T47D (cell line): ENCODE measurements at places on chromosomes 5 and 9.

DNA sequence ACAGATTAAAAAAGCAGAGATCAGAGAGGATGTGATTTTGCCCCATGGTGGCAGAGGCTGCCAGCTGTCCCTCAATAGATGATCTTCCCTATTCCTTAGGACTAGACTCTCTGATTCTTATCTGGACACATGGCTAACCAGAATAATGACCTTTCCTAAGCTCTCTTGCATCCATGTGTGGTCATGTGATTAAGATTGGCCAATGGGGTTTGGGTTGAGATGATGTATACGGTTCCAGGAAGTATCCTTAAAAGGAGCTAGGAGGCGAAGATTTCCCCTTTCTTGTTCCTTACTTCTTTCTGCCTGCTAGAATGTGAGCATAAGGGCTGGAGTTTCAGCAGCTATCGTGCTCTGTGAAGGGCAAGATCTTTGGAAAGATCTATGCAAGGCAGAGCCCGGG, 39.8 kb downstream of the FOXI1 start:
- no peak for DNase-seq

GRCh38 chr5:151315998-151316597, 12.5 kb upstream of the SLC36A3 start:
- DNase-seq: peak; percentile 79

- no peak for DNase-seq
These were observed 32.5 kb downstream of the FAM169A start for GRCh38 chr5:74833537-74834266.

GRCh38 chr9:87071473-87071872, 124.2 kb upstream of the GAS1 start:
- DNase-seq: no peak

DNA sequence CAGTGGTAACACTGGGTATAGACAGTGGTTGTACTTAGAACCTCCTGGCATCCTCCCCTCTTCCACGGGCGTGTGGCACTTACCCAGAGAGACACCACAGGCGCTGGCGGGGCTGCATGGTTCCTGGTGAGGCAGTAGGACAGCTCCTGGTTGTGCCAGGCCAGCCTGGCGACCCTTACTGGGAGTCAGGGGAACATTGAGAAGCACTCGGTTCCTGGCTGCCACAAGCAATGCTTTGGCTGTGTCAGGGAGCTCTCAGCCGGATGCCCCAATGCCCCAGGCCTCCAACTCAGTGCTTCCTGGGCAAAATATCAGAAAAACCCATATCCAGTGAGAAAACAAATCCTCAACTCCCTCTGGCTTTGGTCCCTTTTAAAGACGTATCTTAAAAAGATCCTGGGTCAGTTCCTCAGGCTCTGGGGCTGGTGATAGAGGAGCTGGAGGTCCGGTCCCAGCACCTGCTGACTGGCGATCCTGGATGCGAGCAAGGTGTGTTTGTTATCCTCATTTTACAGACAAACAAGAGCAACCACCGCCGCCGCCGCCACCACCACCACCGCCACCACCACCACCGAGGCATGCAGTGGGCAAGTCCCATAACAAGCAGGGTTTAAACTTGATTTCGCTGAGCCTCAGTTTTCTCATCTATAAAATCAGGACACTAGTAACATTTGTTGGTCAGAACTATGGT, 4.2 kb downstream of the NKX2-5 start:
- no peak for DNase-seq

DNA sequence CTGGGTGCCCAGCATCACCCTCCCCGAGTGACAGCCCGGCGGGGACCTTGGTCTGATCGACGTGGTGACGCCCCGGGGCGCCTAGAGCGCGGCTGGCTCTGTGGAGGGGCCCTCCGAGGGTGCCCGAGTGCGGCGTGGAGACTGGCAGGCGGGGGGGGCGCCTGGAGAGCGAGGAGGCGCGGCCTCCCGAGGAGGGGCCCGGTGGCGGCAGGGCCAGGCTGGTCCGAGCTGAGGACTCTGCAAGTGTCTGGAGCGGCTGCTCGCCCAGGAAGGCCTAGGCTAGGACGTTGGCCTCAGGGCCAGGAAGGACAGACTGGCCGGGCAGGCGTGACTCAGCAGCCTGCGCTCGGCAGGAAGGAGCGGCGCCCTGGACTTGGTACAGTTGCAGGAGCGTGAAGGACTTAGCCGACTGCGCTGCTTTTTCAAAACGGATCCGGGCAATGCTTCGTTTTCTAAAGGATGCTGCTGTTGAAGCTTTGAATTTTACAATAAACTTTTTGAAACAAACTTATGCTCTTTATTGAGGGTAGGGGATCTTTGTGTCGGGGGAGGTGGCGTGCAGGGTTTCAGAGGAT, 1.3 kb downstream of the GADD45G start:
- peak; percentile 87 for DNase-seq

DNA sequence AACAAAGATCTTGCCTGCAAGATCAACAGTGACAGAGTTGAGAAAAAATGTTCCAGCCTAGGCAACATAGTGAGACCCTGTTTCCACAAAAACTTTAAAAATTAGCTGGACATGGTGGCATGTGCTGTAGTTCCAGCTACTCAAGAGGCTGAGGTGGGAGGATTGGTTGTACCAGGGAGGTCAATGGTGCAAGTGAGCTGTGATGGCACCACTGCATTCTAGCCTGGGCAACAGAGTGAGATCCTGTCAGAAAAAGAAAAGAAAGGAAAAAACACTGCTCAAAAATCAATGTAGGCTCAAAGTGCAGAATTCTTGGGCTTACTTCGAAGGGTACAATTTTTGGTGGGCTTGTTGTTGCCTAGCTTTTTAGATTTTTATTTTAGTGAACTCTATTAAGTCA, 145.4 kb downstream of the PLPPR1 start:
- DNase-seq: no peak

- no peak for DNase-seq
These were observed 103.5 kb upstream of the COL5A1 start for GRCh38 chr9:134537951-134538641.

- no peak for DNase-seq
These were observed 73.4 kb downstream of the ANGPTL2 start for GRCh38 chr9:127049044-127049443.

- DNase-seq: no peak
These were observed 117.7 kb downstream of the TARS1 start for GRCh38 chr5:33558489-33558888.

DNA sequence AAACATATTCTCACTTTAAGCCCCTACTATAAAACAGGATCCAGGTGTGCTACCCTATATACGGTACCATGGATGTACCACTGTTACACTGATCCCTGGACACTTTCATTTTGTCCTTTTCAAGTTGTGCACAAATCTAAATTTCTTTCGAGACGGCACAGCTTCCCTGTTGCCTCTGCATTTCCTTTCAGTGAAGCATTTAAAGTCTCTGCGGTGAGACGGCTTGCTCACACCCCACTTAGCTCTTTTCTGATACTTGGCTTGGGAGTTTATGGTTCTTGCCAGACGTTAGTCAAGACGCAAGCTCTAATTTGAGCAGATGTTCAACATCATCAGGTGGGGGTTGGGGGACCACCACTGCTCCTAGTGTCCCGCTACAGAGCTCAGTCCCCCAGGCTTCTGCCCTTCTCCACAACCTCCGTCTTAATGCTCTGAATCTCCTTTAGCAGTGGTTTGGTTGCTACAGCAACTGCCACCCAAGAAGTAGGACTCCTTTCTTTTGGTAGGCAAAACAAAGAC, 15.8 kb downstream of the F2RL2 start:
- no peak for DNase-seq

DNA sequence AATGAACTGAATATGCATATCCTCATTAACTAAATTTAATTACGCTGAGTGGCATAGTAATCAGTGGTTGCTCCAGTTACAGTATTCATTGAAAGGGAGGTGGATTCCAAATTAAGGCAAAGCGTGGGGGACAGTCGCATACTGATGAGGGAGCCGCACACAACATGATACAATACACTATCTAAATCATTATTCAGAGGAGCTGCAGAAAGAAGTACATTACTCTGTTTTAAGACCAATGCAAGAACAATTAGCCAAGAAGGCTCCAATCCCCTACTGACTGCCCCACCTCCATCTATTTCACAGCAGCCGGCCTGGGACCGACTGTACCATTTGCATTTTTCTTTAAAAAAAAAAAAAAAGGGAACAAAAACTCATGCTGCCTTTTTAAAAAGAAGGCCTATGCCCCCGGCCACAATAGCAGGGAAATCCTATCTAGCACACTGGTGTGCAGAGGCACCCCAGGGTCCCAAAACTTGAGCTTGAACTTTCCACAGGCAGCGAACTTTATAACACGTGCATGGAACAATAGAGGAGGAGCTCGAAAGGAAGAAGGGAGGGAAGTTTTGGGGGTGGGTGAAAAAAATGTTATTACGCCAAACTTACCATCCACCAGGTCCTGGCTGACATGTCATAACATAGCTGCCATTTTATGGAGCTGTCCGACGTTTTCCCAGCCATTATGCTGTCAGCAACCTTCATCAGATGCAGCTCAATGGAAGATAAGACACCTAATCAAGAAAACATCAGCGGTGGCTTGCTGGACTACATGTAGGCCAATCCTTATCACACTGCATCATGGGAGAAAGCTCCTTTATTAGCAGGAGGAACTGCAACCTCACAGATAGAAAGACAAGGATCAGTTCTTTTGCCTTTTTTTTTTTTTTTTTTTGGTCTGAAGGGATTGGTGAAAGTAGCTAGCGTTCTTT, 161.6 kb downstream of the ZDHHC21 start:
- no peak for DNase-seq
